Smooth muscle cell of the brain vasculature (primary cell): ENCODE measurements at places on chromosomes 11 and 22.

- DNase-seq: no peak
Measured at GRCh38 chr11:82683029-82683428, 50.6 kb downstream of the FAM181B start.

DNA sequence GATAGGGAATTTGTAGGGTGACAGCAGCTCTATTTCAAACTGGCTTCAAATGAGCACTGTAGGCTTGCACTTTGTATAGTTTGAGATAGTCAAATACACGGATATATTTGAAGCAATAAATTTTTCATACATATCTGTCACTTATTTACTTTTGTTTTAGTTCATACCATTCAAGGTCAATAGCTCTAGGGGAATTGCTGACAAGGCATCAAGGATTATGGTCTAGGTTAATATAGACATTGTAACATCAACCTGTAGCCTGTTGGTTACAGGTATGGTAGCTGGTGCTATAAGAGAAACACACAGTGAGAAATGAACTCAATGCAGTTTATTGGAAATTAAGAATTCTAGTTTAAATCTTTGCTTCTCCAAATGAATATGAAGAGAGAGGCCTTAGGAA lies 267.6 kb downstream of the SOX6 start:
- DNase-seq: no peak

DNA sequence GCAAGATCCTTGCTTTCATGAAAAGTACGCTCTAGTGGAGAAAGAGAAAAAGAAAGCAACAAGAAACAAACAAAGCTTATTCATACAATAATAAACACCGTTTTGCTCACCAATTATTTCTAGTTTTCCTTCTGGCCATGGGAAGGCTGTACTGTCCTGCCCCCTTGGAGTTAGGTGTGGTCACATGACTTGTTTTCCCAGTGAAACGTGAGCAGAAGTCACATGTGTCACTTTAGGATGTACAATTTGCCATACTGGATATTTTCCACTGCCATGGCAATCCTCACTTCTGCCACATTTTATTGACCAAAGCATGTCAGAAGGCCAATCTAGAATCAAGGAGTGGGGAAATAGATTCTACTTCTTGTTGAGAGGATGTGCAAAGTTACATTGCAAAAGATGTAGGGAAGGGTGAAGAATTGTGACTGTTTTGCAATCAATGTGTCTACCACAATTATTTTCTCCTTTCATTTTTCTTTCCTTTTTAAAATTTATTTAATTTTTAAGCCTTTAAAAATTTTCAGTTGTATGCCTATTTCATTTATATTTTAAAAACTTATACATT lies 24.3 kb upstream of the TRAF6 start:
- no peak for DNase-seq

DNA sequence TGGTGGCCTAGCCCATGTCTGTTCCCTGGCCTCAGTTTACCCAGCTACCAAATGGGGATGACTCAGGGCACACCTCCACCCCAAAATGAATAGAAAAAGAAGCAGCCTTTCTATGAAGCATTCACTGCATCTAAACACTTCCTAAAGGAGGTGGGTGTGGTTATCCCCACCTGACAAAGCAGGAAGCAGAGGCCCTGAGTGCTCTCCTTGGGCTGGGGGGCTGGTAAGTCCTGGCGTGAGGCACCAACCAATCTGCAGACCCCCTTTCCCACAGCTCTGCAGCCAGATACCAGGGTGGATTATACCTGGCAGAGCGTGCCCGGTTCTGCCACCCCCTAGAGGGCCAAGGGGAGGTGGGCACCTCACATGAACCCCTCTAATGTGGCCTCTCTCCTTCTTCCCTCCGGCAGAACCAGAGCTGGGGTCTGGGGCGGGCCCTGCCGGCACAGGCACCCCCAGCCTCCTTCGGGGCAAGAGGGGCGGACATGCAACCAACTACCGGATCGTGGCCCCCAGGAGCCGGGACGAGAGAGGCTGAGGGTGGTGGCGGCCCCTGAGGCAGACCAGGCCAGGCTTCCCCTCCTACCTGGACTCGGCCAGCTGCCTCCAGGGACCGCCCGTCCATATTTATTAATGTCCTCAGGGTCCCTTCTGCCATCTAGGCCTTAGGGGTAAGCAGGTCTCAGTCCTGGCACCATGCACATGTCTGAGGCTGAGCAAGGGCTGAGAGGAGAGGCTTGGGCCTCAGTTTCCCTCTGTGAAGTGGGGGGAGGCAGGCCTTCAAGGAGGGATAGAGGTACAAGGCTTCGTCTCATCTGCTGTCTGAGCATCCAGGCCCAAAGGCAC lies 9.2 kb downstream of the RHBDD3 start:
- DNase-seq: no peak

DNA sequence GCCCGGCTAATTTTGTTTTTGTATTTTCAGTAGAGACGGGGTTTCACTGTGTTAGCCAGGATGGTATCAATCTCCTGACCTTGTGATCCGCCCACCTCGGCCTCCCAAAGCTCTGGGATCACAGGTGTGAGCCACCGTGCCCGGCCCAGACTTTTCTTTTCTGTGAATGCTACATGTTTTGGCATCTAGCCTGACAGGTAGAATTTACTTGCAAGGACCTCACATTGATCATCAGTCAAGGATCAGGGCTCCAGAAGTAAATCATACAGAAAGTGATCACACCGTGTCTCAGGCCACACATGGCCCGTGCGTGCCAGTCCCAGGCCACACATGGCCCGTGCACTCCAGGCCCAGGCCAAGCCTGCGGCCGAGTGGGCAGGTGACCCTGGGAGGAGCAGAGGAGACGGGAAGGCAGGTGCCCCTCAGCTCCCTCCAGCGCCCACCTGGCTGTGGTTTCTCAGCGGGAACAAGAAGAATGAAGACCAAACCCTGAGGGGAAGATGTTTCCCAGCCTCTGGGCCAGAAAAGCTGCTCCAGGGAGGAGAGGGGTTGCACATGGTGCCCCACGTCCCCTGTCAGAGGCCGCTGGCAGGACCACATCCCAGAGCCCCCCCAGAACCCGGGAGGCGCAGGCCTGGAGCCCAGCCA lies 76.2 kb downstream of the BRD1 start:
- DNase-seq: no peak

- no peak for DNase-seq
Measured at GRCh38 chr22:40084246-40084645, 89.5 kb downstream of the FAM83F start.

DNA sequence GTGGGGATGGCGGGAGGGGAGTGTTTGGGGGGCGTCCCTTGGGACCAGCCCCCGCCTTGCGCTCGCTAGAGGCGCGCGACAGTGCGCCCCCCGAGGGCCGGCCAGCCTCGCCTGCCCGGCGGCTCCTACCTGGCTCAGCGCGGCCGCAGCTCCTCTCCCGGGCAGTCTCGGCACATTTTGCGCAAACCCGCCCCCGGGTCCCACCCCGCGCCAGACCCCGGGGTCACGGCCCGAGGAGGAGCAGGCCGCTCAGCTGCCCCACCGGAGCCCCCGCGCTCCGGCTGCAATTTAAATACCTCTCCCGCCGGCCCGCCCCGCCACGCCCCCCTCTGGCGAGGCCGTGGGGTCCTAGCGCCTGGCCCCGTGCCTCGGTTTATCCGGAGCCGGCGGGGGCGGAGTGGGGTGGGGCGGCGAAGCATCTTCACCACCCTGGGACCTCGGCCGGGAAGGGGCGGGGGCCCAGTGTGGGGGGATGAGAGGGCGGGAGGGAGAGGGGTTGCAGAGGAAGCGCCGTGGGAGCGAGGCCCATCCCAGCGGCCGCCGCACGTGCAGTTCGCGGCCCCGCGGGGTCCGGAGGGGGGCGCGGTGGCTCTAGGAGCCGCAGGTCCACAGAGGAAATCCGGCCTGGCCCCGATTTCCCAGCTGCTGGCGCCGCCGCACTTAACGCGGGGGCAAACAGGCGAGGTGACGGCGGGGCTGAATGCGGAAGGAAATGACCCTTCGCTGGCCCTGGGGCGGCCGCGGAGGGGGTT lies at the start of gene LRRC32:
TSS of gene LRRC32 (minus strand) at position 263 of the 752 bp plus-strand sequence. CDS start 4,793 bp downstream, outside the sequence.
- no peak for DNase-seq

GRCh38 chr11:35039076-35039475 lies 99.9 kb upstream of the CD44 start:
- no peak for DNase-seq

- DNase-seq: no peak
Measured at GRCh38 chr22:26552466-26552865, 37.5 kb downstream of the TPST2 start.

DNA sequence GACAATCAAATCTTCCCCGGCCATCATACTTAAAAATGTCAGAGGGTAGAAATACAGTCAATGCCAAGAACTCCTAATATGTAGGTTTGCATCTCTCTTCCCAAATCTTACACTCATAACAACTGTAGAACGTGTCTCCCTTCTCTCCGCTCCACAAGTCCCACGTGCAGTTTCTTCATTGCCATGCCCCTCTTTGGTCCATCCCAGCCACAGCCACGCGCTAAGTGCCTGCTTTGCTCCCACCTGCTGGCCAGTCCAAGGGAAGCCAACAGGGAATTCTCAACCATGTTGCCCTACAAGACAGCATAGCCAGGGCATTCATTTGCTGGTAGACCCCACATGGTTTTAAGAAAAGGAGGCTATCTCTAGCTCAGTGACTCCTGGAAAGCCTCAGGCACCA lies 420.6 kb upstream of the ISX start:
- DNase-seq: no peak

- DNase-seq: no peak
Measured at GRCh38 chr11:15055620-15056356, 17.6 kb upstream of the CALCB start.

- no peak for DNase-seq
Measured at GRCh38 chr22:25382762-25383161, 163.3 kb downstream of the CRYBB2 start.

GRCh38 chr22:41234815-41235695 lies 5.7 kb downstream of the CHADL start:
- no peak for DNase-seq

DNA sequence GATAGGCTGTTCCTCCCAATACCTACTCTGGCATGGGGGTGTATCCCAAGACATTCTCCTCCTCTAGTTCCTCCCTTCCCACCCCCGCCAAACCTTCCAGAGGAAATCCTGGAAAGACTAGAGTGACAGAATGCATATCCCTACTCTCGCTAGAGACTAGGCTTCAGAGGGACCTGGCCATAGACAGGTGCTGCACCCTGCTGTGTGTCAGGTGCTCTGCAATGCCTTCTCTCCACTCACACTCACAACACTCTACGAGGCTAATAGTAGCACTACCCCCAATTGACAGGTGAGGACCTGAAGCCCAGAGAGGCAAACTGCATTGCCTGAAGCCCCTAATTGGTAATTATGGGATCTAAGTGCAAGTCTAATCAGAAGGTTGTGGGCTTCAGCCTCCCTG lies 46.2 kb upstream of the LMO1 start:
- DNase-seq: no peak

- DNase-seq: no peak
Measured at GRCh38 chr11:73399159-73399590, 23.0 kb downstream of the RELT start.

GRCh38 chr11:111531687-111532364 lies 8.7 kb upstream of the LAYN start:
- peak; percentile 56 for DNase-seq

- DNase-seq: no peak
Measured at GRCh38 chr22:47030881-47031627, 268.6 kb downstream of the TBC1D22A start.

GRCh38 chr11:125174686-125175085 lies 10.1 kb downstream of the PKNOX2 start:
- DNase-seq: no peak

GRCh38 chr22:45503050-45503815 lies 550 bp downstream of the FBLN1 start:
- no peak for DNase-seq
